ENCODE measurements at places on chromosomes 3 and 15.

GRCh38 chr15:85430406-85431204, 50.2 kb downstream of the AKAP13 start:
- DNase-seq, result peak; percentile 17

DNA sequence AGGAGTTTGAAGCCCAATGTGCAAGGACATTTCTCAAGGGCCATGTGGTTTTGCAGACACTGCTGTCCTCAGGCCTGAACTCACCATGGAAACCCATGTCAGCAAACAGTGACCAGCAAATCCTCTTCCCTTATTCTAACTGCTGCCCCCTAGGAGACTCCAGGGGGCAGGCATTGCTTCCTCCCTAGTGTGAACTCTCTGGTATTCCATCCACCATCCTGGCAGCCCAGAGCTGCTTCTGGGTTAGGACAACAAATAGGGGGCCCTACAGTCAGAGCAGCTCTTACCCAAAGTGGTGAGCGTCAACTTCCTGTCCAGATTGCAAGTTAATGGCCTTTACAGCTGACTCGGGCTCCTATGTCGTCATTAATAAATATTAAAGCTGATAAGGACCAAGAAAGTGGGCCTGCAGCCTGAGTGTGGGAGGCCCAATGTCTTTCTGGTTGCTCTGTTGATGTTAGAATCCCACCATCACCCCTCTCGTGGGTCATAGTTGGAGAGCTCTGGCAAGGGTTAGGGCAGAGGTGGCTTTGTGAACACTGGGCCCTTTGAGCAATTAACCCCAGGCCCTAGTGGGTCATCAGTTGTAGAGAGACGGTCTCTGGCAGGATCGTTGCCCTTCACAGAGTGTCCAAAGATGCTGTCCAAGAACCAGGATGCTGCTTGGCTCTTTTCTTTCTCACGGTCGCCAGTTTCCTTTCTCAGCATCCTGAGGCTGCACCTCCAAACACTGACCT, 41.5 kb downstream of the TGM4 start:
- no peak for DNase-seq

DNA sequence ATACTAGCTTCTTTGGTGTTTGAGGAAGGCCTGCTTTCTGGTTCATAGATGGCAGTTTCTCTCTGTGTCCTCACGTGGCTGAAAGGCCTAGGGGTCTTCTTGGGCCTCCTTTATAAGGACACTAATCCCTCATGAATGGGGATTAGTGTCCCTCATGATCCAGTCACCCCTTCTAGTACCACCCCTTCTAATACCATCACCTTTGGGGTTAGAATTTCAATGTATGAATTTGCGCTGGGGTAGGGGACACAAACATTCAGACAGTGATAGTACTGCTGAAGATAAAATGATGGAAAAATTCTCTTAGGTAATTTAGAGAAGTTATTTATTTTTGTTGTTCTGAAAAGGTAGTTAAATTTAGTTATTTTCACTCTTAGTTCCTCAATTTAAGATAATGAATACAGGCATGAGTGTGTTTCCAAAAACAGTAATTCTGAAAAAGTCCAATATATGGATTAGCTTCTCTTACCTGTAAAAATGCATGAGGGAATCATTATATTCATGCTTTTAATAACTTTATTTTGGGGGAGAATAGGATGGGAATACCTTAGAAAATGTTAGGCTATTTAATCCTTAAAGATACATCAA, 103.6 kb downstream of the FNDC3B start:
- no peak for DNase-seq

DNA sequence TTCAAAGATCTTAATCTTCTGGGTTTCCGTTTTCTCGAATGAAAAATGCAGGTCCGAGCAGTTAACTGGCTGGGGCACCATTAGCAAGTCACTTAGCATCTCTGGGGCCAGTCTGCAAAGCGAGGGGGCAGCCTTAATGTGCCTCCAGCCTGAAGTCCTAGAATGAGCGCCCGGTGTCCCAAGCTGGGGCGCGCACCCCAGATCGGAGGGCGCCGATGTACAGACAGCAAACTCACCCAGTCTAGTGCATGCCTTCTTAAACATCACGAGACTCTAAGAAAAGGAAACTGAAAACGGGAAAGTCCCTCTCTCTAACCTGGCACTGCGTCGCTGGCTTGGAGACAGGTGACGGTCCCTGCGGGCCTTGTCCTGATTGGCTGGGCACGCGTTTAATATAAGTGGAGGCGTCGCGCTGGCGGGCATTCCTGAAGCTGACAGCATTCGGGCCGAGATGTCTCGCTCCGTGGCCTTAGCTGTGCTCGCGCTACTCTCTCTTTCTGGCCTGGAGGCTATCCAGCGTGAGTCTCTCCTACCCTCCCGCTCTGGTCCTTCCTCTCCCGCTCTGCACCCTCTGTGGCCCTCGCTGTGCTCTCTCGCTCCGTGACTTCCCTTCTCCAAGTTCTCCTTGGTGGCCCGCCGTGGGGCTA, at the start of the genes B2M and PATL2:
TSS of gene B2M (plus strand) at position 422 of the 647 bp plus-strand sequence. CDS start at position 452, 30 bp downstream.
TSS of gene PATL2 (minus strand) at position 228 of the 647 bp plus-strand sequence. CDS start 34,833 bp downstream, outside the sequence.
- DNase-seq, result peak; percentile 91

GRCh38 chr3:197027896-197028727, 1.5 kb downstream of the MELTF start:
- DNase-seq, result no peak

- no peak for DNase-seq
These were observed 118.9 kb upstream of the MEIS2 start for GRCh38 chr15:37219211-37219701.

- no peak for DNase-seq
These were observed 112.7 kb upstream of the SLC4A7 start for GRCh38 chr3:27596921-27597320.

DNA sequence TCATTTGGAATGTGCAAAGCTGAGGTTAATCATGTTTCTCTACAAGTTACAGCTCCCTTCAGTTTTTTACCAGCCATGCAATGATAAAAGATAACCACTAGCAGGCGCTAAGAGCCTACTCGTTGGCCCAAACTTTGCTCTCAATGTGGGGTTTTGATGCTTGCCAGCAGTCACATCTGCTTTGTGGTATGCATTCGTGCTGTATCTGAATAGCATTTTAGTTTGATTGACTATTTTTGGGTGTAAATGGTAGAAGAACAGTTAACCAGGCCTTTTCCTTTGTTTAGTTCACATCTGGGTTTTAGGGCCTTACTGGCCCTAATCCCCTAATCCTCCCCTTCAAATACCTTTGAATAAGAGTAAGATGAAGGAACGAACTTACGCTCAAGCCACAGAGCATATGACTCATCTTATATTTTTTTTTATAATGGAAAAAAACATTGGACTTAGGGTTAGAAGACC, 4.4 kb upstream of the CLDN11 start:
- peak; percentile 12 for DNase-seq

DNA sequence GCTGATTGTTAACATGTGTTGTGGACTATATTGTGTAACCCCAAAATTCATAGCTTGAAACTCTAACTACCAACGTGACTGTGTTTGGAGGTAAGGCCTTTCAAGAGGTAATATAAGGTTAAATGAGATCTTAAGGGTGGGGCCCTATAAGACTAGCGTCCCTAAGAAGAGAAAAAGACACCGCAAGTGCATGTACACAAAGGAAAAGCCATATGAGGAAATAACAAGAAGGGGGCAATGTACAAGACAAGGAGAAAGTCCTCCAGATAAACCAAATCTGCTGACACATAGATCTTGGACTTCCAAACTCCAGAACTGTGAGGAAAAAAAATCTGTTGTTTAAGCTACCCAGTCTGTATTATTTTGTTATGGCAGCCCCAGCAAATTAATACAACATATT, 8.6 kb downstream of the DMXL2 start:
- DNase-seq, result no peak

DNA sequence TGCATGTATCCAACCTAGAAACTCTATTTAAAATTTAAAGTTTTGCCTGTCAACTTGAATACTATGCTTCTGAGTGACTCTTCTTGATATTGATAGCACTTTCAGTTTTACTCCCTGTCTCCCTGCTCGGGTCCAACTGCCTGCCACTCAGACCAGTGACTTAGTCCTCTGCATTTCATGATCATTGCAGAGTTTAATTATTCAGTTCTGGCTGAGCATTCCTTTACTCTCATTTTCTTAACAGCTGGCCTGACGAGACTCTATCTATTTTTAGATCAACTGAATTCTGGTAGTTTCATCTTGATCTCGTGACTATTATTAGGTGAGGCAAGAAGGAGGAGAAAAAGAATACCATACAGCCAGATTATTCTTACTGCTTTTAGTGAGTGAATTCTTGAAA, 617.4 kb downstream of the SI start:
- no peak for DNase-seq

DNA sequence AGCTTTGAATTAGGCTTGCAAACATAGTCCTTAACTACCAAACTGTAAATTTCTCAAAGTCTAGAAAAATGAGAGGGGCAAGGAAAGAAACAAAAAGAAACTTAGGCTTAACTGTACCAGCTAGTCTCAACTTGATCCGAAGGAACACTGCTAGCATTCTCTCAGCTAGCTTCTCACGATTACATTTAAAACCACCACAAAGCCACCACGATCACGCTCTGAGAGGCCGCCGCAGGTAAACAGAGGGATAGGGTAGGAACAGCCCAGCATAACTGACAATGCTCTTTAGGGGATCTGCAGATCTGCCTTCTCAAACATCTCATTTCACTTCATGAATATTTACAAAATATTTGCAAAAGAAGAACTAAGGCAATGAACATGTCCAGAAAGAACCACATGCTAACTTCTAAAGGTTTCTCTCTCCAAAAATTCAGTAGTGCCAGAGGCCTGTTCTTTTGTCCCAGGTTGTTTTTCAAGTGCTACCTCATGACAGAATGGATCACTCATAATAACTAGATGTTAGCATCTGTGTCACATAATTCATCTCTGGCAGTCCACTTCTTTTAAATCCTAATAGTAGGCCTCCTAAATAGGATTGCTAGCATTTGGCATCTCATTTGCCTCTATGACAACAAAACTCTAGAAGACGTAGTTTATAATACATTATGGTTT, 18.9 kb downstream of the VGLL4 start:
- DNase-seq, result no peak

DNA sequence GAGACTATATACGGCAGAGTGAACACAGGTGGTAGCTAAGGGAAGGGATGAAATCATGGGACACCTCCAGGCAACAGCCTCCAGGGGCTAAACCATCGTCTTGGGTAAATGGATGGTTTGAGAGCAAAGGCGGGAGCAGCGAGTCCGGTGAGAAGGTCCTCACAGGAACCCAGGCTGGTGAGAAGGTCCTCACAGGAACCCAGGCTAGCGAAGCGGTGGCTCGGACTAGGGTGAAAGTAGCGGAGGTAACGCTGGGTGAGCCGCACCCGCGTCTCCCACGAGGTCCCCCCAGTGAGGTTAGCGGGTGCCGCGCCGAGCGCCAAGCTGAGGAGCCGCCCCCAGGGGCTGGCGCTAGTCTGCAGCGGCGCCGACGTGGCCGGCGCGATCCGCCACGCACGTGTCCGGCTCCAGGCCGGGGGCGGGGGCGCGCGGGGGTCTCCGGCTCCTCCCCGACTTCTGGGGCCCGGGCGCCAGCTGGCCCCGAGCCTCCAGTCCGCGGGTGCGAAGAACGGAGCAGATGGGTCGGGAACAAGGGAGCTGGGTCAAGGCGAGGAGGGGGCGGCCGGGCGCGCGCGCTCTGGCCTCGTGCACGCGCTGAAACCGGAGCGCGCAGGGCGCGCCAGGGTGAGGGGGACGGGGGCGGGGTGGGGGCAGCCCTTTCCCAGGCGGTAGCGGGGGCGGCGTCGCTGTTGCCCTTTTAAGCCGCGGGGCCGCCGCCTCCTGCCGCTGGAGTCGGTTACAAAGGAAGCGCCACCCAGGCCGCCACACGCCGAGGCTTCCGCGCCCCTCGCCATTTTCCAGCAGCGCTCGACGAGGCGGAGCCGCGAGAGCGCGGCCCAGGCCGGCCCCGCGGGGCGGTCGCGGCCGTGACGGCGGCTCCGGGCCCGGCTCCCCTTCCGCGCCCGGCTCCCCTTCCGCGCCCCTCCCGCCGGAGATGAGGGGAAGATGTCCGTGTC, at the start of gene UBE2Q2:
TSS of gene UBE2Q2 (plus strand) at position 726 of the 956 bp plus-strand sequence. CDS start at position 946, 220 bp downstream.
- peak; percentile 80 for DNase-seq

- no peak for DNase-seq
These were observed 94.9 kb downstream of the AKAP13 start for GRCh38 chr15:85475317-85475701.

DNA sequence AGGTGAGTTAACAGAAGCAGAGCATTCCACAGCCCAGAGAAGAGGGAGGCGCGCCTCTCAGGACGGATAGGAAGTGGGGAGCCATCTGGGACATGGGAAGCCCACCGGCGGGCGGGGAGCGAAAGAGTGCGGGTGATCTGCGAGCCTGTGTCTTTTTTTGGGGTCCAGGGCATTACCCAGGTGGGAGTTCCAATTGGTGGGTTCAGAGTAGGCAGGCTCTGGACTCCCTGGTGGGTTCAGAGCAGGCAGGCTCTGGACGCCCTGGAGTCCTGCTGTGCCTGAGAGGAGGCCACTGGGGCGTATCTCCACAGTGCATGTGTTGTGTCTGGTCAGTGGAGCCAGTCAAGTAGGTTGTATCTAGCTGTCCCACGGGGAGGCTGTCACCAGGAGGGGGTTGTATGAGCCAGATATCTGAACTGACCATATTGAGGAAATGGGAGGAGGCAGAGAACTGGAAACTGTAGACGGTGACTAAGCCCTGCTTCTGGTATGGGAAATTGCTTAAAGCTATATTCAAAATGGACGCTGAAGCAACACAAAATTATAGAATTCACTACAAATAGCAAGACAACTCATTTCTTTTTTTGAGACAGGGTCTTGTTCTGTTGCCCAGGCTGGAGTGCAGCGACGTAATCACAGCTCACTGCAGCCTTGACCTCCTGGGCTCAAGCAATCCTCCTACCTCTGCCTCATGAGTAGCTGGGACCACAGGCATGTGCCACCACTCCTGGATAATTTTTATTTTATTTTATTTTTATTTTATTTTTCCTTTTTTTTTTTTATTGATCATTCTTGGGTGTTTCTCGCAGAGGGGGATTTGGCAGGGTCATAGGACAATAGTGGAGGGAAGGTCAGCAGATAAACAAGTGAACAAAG, 34.5 kb upstream of the CHST2 start:
- DNase-seq, result no peak

DNA sequence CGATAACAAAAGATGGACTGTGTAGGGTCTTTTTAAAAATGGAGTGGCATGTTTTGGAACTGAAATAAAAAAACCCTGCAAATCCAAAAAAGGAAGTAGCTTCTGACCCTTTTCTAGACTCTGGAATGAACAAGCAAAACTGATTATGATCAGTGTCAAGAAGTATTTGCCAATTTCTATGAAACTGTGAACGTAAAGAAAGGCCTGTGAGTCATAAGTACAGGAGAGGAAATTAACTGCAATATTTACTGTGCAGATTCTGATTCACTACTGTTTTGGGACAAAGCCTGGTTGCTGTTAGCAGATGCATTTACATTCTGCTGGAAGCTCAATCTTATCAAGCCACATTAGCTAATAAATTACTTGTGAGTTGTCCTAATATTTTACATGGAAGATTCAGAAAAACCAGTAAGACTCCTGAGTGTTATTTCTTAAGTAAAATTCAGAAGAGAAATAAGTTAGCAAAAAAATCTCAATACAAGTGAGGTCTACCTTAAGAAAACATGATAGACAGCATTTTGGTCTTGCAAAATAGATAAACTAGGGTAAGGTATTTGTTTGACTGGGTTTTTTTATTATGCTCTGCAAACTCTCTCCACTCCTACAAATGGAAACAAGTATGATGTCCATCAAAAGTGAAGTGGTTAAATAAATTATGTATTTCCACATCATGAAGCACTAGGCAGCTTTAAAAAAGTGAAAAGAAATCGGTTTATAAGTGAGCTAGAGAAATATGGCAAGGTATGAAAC, 90.2 kb upstream of the LMOD3 start:
- no peak for DNase-seq
